ENCODE measurements at places on chromosomes 13 and 19.

DNA sequence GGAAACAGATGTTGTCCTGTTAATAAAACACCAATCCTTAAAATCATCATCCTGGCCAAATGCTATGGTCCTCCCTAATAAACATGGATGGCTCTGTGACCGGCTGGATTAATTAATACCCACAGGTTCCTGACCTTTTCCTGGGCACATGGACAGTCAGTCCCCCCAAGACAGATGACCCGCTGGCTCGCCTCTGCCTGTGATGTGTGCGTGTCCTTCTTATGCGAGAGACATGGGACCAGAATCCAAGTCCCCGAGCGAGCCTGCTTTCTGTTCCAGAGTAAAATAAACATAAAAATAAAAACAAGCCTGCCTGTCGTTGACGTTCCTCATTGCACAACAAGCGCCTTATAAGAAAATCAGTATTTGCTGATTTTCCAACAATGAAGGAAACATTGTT lies 378.3 kb upstream of the TSHZ3 start:
- DNase-seq: no peak

- peak; percentile 27 for DNase-seq
Observed at GRCh38 chr13:30870049-30870884, 35.8 kb upstream of the MEDAG start.

DNA sequence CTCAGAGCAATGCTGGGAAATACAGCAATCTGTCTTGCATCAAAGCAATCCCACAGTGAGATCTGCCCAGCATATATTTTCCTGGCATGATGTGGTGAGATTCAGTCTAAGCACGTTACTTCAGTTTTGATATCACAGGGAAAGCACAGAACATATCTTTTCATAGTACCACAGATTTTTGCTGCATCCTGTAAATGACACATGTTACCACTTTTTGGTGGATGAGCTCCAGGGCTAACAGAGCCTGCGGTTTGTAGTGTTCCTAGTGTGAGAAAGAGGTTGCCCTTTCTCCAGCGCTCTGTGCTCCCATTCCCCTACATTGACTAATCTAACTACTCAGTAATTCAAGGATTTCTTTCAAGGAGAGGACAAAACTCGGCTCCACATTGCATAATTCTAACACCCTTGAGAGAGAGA lies 409.0 kb downstream of the GPC6 start:
- DNase-seq: no peak

DNA sequence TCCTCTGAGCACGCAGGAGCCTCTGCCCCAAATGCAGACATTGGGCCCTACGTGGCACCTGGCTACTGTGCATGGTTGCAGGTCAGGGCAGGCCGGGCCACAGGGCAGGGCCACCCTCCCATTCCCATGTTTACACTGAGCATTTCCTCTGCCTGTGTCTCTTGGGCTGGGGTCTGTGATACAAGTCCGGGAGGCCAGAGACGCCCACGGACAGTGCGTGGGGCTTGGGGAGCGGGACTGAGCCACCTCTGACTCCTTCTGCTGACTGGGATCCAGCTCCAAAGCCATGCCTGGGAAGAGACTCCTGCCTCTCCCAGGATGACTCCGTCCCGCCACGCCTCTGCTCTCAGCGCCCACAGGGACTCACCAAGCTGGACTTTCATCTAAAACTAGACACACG lies 18.8 kb downstream of the GAS6 start:
- DNase-seq: no peak

DNA sequence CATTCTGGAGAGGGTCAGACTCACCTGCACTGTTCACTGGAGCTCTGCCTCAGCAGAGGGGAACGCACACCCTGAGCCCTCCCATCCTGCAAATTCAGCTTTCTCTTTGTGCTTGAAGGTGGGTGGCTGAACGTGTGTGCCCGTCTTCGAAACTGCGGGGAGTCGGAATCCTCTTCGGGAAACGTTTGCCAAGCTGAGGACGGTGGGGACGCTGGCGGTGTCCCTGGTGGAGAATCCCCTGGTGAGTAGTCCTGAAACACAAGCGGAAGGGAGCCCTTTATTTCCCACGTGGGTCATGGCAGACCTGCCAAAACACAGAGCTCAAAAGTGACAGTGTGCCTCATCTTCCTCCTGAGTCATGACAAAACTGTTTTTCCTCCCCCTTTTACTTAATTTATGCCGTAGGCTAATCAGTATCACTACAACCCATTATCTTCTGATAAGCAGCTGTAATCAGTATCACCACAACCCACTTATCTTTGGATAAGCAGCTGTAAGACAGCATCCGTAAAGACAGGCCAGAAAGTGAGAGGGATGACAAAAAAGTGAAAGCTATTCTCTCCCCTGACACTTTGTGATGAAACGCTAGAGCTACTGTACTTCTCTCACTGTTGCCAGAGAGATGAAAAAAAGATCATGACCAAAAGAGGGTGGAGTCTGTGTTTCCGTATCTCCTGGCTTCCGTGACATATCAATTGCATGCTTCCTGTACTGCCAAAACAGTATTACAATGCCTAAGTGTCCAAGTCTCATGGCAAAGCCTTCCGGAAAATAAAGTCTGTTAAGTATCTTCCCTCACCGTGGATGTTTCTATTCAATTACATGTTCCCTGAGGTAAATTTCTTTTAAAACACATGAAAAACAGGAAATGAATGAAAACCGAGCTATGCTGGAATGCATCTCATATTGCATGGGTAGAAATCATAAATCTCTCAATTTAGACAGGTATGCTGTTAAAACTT lies 155.5 kb downstream of the TBC1D4 start:
- no peak for DNase-seq

DNA sequence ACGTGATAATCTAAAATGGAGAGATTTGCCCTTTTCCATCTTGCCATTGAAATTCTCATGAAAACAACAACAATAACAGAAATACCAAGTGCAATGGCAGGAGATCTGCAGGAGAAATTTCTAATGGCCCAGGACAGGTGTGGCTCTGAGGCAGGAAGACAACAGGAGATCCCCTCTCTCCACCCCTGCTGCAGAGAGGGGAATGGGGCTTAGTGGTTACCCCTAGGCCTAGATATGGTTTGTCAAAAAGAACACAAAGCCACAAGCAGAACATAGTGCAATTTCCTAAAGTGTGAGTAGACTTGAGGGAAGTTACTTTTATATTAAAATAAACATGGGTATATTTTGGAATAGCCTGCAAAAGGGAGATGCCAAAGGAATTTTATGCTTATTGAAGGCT lies 369.5 kb downstream of the KCNRG start:
- DNase-seq: no peak

- DNase-seq: no peak
Observed at GRCh38 chr13:76762721-76763120, 123.5 kb downstream of the KCTD12 start.

- no peak for DNase-seq
Observed at GRCh38 chr19:44907613-44908012, 2.0 kb downstream of the APOE start.

DNA sequence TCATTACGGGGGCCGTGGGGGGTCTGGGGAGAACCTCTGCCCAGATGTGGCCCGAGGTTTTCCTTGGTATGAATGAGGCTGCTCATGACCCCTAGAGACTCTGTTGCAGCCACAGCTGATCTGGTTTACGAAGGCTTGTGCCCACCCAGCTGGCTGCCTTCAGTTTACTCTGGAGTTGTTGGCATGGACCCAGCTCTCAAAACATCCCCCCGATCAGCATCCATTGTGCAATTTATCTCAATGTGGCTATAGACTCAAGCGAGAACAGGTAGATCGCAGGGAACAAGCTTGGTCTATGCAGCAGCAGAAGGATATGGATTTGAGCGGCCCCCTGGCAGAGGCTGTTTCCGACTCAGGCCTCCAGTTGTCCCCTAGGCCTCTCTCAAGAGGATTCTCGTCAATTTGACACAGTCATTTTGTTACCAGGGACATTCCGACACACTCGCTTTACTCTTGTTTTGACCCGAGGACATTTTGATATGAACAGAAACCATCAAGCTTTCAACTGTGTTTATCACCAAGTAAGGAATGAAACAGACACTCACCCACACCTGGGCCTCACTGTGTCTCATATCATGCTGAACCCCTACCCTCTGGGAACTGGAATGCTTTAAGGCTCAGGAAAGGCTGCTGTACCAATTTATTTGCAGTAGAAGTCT lies 161.5 kb downstream of the KATNAL1 start:
- DNase-seq: no peak

GRCh38 chr13:22047082-22047784 lies 376.4 kb downstream of the FGF9 start:
- no peak for DNase-seq

GRCh38 chr13:102815788-102816187 lies 16.9 kb downstream of the BIVM start:
- DNase-seq: no peak

DNA sequence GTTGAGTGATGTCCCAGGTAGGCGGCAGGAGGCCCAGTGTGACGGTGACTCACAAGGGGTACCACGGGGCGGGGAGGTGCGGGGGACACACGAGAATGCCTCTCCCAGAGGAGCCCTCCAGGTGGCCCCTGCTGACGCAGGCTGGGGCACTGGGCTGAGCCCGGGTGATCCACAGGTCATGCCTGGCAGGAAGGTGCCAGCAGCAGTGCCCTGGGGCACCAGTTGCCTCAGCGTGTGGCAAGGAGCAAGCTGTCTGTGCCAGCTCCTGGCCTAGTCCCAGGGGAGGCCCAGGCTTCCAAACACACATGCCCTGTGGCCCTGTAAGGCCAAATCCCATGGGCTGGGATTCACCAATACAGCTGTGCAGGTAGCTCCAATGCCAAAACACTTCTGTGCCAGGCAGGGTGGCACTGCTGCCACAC lies 28.0 kb downstream of the AKT2 start:
- DNase-seq: no peak

DNA sequence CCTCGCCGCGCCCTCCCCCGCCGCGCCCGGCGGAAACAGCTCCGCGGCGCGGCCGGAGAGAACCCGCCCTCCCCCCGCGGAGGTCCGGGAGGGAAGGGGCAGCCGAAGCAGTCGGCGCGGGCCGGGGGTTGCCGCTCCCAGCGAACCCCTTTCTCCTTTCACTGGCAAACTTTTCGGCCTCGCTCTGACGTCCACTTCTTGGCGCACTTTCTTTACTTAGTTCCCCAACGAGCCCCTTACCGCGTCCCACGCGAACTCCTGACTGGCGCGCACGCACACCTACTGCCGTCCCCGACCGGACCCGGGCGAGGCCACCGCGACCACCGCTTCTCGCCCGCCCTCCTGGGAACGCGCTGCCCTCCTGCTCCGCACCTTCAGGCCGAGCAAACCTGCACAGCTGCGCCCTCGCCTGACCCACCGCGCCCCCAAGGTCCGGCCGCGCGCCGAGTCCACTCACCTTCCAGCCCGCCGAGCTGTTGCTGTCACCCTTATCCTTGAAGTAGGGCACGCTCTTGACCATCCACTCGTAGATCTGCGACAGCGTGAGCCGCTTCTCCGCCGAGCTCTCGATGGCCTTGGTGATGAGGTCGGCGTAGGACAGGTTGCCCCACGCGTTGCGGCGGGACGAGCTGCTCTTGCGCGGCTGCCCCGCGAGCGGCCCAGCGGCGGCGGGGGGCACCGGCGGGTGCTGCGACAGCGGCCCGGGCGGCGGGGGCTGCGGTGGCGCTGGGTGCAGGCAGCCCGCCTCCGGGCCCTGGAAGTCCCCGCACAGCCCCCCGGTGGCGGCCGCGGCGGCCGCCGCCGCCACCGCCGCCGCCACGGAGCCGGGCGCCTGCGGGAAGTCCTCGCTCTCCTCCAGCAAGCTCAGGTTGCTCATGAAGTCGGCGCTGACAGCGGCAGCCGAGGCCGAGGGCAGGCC lies 1.1 kb downstream of the FOXO1 start:
- peak; percentile 24 for DNase-seq

GRCh38 chr19:15173746-15174404 lies 26.9 kb downstream of the NOTCH3 start:
- DNase-seq: peak; percentile 24

DNA sequence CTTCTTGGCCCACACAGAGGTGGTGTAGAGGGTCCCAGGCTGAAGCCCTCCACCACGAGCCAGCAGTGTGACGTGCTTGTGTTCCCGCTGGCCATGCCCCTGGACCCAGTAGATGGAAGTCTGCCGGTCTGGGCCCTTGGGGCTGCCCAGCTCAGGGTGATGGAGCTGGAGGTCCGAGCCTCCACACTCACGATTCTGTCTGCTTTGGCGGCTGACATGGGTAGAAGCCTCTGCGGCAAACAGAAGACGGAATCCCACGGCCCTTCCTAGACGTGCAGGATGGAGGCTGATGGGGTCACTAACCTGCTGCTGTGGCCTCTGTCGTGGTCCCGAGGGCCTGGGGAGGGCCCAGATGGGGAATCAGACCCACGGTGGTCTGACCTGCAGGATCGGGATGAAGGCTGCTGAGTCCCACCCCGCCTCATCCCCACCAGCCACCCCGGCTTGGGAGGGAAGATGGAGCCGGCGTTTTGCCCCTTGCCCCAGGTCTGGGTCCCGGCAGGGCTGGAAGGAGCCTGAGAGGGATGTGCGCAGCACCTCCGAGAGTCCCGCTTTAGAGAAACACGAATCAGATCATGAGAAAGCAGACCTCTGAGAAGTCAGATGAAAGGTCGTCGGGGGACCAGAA lies 4.4 kb downstream of the TMEM86B start:
- DNase-seq: no peak

GRCh38 chr13:100733261-100733660 lies 58.7 kb upstream of the TMTC4 start:
- no peak for DNase-seq

DNA sequence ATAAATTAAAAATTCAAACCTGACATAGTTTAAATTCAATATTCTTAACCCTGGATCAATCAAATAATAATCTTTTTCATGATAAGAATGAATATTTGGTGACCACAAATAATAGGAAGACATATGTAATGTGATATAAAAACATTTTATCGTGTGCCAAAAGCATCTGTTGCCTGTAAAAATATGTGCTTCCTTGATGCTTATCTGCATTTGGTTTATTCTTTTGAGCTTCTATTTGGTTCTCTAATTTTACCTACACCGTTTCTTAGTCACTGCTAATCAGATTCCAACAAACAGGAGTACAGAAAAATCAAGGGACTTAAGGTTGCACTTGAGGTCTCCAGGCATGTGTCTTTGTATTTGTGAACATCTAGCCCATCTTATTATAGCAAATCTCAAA lies 274.5 kb downstream of the DCT start:
- no peak for DNase-seq

- DNase-seq: no peak
Observed at GRCh38 chr19:16381756-16382401, 57.3 kb downstream of the KLF2 start.

GRCh38 chr13:69283837-69284236 lies 823.8 kb upstream of the ATXN8OS start:
- DNase-seq: no peak

GRCh38 chr19:39444598-39445195 lies 685 bp upstream of the SUPT5H start:
- DNase-seq: no peak

DNA sequence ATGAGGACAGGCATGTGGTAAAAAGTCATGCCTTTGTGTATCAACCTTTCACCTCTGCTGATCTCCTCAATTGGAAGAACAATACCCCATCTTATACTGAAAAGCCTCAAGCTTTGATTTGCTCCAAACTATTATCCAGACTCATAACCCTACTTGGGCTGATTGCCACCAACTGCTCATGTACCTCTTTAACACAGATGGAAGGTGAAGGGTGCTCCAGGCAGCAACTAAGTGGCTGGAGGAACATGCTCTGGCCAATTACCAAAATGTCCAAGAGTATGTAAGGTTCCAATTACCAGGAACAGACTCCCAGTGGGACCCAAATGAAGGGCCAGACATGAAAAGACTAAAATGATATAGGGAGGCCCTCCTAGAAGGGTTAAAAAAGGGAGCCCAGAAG lies 78.3 kb downstream of the ZNF486 start:
- DNase-seq: no peak
